ENCODE measurements at places on chromosomes 1 and 21.

- DNase-seq = no peak
Measured at GRCh38 chr21:46607636-46608035, 2.8 kb upstream of the S100B start.

DNA sequence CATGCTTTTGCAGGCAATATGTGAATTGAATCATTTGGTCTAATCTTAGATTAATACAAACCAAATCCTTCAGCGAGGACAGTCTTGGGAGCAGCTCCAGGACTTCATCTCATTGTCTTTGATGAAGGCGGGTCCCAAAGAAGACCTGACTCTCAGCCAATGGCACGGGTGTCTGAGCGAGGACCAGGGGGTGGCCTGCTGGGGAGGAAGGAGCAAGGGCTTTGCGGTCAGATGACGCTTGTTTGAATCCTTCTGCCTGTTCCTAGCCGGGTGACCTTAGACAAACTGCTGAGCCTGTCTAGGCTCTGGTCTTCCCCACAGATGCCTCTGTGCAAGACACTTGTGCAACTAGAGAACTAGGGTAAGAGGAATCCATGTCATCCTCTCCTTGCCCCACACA is 312.1 kb upstream of the VAMP3 start:
- no peak for DNase-seq

DNA sequence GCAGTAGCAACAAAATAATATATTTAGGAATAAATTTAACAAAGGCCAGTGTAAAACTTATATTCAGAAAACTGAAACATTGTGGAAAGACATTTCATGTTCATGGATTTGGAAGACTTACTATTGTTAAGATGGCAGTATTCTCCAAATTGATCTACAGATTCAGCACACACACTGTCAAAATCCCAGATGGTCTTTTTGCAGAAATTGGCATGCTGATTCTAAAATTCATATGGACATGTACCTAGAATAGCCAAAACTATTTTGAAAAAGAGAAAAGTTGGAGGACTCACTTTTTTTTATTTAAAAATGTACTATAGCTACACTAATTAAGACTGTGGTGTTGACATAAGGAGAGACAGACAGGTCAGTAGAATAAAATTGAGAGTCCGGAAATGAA is 32.0 kb upstream of the SH3D21 start:
- no peak for DNase-seq

GRCh38 chr1:28045777-28046176 is 42.6 kb downstream of the EYA3 start:
- no peak for DNase-seq

DNA sequence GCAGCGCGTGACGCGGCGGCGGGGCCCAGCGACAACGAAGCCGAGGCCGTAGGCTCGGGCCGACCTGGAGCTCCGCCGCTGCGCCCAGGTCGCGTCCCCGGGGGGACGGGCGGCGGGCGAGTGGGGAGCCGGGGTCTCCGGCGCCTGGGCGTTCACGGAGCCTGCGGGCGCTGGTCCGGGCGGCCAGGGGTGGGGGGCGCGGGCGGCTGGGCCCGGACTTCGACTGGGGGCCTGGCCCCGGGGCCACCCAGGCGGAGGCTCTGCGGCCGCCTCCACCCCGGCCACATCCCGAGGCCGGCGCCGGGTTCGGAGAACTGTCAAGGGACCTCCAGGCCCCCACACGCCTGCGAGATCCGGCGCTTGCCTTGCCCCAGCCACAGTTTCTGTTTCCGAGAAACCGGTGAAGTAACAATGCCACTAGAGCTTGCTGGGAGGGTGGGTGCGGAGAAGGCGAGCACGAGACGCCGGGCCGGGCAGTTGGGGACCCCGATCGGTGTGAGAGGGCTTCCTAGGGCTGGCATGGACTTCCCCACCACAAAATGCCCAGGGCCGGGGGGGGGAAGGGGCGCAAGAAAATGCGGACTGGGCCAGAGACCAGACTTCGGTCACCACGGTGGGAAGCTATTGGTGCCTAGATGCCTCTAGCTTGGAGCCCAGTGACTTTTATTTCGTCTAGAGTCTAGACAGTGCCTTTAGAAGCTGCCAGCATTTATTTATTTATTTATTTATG is 501 bp downstream of the FBXO6 start:
- DNase-seq = peak; percentile 81

Data from activated naive CD4-positive, alpha-beta T cell treated with anti-CD3 and anti-CD28 coated beads, Interleukin-2, amount 10 ng/mL, durations not matched to agents 7 days and 5 days (primary cell).